ENCODE measurements at places on chromosomes 5 and 9.

DNA sequence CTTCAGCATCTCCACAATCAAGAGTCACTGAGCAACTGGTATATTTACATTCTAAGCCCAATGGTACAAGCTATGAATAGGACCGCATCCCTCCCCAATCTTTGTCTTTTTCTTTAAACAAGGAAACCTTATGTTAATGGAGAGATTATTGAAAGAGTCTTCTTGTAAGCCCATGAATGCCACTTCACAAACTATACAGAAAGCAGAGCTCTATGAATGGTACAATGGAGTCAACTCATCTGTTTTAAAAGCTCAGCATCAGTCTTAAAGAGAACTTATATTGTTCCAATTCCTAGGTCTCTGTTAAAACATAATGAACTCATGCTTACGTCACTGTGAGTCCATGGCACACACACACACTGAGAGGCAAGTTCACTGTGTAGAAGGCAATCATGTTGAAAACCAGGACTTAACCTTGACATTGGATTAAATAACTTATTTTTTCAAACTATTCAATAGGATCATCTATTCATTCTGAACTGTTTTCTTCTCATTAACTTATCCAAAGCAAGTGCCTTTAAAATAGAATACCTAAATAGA is 4.5 kb downstream of the NREP start:
- DNase-seq = no peak

GRCh38 chr5:59065554-59065953 is 482.7 kb downstream of the RAB3C start:
- DNase-seq = no peak

DNA sequence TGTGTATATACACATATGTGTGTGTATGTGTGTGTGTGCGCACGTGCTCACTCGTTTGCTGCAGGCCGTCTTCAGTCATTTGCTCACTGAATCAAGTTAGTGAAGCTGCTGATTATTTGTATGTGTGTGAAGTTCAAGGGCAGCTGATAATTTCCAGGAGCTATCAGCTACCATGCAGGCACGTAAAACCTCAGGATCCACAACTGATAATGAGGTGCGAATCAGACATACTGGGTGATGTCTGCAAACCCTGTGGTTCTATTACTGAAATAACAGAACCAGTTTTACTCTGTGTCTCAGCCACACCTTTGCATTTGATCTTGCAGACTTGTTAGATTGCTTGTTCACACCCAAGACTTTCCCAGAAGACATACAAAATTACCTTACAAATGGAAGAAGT is 257.6 kb downstream of the TAF11L14 start:
- DNase-seq = no peak

DNA sequence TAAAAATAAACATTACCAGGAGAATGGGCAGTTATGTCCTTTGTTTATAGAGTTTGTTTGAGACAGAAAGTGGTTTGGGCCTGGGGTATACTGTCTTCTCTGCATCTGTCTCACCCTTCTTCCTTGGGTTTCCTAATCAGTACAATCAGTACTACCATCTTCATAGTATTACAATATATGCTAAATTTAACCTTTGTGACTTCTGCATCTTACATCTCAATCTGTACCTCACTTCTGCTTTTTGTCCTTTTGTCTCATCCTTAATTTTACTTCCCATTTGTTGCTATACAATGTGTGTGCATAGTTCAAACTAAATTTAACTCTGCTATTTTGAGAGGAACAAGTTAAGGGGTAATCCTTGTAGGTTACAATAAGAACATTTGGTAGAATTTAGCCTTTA is 19.6 kb downstream of the FBXO38 start:
- DNase-seq = no peak

- DNase-seq = no peak
Measured at GRCh38 chr5:72530196-72530595, 23.0 kb upstream of the ZNF366 start.

DNA sequence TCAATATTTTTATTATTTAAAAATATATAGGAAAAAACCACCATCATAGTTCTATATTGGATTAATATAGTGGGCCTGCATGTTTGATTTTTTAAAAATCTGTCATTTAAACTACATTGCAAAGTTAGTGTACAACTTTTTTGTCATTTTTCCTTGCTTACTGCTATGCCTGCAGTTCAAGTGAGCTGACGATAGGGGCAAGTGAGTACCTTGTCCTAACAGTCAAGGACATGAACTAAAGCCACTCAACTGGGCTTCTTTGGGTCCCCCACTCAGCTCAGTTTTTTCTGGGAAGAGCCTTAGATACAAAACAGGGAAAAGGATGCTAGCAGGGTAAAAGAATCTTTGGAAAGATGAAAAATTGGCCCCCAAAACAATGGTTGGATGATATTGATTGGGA is 269.9 kb downstream of the MAN2A1 start:
- no peak for DNase-seq

- DNase-seq = no peak
Measured at GRCh38 chr9:77827104-77827784, 179.1 kb upstream of the GNA14 start.

GRCh38 chr9:77751341-77752091 is 103.4 kb upstream of the GNA14 start:
- no peak for DNase-seq

DNA sequence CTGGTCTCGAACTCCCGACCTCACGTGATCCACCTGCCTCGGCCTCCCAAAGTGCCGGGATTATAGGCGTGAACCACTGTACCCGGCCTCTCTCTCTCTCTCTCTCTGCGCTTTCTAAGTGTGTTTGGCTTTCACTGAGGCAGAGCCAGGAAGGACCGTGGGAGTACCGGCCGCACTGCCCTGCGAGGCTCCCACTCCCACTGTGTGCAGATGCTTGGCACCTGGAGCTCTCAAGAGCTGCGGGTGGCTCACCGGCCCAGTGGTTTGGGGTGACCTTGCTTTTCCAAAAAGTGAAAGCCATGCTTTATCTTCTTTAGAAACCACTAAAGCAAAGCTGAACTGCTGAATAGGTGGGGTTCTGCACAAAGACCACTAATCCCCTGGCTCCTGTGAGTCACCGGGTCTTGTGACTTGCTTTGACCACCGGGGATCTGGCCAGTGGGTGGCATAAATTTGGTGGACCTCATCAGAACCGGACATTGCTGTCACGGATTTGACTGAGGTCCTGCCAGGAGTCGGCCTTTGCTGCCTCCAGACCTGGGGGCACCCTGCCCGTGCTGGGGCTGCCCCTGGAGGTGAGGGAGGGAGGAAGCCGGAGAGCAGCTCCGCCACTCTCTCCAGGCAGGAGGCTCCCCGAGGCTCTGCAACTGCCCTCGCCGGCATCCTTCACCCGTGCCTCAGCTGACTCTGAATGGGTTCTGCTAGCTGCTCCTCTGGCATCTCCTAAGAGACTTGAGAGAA is 228.9 kb downstream of the FANCC start:
- DNase-seq = no peak

GRCh38 chr5:97183930-97184213 is 825 bp upstream of the RIOK2 start:
- no peak for DNase-seq

DNA sequence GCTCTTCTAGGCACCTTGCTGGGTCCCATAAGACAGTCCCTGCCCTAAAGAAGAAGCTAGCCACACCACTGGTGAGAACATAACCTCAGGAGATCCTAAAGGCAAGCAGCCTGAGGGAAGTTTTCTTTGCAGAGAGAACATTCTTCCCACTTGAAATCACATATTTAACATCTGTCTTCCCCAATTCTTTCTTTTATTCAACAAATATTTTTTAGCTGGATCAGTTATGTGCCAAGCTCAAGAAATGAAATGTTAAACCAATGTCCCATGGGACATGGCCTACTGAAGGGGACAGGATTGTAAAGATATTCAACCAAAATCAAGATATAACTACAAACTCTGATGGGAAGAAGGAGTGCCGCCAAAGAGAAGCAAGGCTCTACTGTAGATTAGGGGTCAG is 36.5 kb downstream of the FOXI1 start:
- no peak for DNase-seq

GRCh38 chr5:91127456-91128081 is 255.5 kb downstream of the ARRDC3 start:
- DNase-seq = no peak
